ENCODE measurements at places on chromosomes 1 and 21.

- no peak for DNase-seq
These were observed 23.2 kb upstream of the SLC2A1 start for GRCh38 chr1:42981871-42982270.

- no peak for DNase-seq
These were observed 164.9 kb upstream of the RAB4A start for GRCh38 chr1:229105822-229106525.

DNA sequence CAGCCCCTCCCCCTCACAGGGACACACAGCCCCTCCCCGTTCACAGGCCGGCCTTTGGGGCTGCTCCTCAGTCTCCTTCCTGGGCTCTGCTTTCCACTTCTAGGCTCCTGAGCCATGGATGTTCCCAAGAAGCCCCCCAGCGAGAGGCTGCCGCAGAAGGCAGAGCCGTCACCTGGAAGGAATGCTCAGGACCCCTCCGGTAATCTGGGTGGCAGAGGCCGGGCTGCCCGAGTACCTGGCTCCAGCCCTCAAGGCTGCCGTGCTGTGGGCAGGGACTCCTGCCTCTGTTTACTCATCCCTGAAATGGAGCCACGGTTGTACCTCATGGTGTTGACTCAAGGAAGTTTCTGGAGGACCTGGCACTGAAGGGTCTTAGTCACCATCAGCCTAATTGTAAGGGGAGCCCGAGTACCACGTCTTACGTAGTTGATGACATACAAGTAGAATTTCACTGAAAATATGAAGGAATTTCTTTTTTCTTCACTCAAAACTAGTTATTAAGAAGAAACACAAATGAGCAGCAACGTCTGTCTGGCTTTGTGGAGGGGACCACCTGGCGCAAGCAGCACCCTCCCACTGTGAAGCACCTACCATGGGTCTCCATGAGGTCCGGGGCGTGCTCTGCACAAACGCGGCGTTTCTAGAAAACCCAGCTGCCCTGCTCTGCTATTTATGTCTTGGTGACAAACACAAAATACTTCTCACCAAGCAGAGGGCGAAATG, 33.7 kb downstream of the PRDM15 start:
- DNase-seq: no peak

- DNase-seq: no peak
These were observed 11.0 kb upstream of the LMNA start for GRCh38 chr1:156103521-156103947.

DNA sequence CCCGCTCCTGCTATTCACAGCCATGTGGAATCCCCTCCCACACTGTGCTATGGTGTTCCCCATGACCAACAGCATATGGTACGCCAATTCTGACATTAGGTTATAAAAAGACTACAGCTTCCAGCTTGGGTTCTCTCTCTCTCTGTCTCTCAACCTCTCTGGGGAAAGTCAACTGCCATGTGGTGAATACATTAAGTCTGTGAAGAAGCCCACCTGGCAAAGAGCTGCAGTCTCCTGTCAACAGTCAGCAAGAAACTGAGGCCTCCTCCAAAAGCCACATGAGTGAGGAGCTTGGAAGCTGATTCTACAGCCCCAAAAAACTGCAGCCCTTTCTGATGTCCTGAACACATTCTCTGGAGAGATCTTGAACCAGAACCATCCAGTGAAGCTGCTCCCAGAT, 25.0 kb upstream of the LRRC38 start:
- no peak for DNase-seq

GRCh38 chr1:5067246-5067645, 412.8 kb downstream of the AJAP1 start:
- no peak for DNase-seq

DNA sequence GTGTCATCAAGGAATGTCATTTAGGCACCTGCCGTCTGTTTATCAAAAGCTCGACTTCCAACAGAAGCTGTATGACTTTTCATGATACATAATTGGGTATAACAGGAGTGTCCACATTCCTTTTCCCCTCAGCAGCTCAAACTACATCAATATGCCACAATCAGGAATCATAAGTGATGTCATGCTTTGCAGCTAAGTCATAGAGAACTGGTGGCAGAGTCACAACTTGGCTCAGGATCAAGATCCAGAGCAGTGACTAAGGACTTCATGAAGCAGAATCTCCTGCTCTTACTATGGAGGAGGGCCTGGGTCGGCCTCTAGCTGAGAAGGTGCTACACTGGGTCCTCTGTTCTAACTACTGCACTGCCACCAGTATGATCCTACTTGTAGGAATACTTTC, 36.5 kb upstream of the AGBL4 start:
- no peak for DNase-seq

DNA sequence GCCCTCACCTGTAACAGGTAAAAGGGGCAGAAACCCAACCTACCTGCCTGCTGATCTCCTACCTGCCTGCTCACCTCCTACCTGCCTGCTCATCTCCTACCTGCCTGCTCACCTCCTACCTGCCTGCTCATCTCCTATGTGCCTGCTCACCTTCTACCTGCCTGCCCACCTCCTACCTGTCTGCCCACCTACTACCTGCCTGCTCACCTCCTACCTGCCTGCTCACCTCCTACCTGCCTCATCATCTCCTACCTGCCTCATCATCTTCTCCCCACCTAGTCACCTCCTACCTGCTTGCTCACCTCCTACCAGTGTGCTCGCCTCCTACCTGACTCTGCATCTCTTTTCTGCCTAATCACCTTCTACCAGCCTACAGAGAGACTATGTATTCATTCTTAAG, 452.9 kb downstream of the MATN1 start:
- no peak for DNase-seq

- no peak for DNase-seq
These were observed 36.4 kb downstream of the VANGL1 start for GRCh38 chr1:115678141-115678540.

GRCh38 chr1:218925777-218926176, 247.9 kb upstream of the LYPLAL1 start:
- no peak for DNase-seq

DNA sequence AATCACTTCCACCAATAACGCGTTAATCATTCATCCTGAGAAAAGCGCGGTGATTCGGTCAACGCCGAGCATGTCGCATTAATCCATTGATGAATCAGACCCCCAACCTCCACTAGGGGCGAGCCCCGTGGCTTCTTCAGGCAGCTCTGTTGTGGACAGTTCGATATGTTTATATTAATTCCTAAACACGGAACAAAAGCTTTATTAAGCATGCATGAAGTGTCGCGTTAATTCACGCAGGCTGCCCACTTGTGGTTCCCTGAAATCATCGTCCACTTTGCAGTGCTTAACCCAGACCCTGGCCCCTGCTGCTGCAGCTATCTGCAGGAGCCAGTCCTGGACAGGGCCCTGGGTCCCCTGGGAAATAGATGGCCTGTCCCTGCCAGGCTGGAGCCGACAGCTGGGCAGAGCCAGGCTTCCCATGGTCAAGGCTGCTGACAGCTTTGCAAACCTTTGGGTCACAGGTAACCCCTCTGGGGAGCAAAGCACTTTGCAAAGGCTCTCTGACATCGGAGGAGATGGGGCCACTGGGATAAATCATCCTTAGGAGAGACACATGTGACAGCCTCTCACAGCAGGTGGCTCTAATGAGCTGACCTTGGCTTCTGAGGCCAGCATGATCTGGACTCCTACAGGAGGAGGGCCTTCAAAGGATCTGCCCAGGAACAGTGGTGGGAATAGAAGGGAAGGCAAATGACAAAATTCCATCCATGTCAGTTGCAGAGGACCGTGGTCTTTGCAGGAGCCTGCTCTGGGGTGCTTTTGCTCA, 137.0 kb upstream of the AJAP1 start:
- no peak for DNase-seq

- DNase-seq: no peak
These were observed 126.1 kb upstream of the CACHD1 start for GRCh38 chr1:64343823-64344190.

- DNase-seq: no peak
These were observed 5.0 kb downstream of the FAF1 start for GRCh38 chr1:50955116-50955515.

GRCh38 chr1:159187647-159188374, 16.4 kb downstream of the CADM3 start:
- no peak for DNase-seq

DNA sequence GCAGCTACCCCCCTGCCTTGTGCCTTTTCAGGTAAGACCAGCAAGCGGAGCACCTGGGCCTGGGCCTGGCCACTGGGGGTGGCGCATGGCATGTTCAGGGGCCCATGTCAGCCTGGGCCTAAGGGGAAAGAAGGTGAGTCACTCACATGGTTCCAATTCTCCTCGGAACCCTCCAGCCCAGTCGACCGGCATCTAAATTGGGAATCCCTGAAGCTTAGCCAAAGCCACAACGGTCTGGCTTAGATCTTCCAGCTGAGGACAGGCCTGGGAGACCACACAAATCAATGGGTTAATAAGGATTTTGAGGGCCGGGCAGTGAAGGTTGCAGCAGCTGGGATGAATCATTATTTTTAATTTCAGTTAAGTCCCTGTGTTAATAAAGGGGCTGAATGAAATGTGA, 145.1 kb upstream of the SMYD2 start:
- DNase-seq: no peak

DNA sequence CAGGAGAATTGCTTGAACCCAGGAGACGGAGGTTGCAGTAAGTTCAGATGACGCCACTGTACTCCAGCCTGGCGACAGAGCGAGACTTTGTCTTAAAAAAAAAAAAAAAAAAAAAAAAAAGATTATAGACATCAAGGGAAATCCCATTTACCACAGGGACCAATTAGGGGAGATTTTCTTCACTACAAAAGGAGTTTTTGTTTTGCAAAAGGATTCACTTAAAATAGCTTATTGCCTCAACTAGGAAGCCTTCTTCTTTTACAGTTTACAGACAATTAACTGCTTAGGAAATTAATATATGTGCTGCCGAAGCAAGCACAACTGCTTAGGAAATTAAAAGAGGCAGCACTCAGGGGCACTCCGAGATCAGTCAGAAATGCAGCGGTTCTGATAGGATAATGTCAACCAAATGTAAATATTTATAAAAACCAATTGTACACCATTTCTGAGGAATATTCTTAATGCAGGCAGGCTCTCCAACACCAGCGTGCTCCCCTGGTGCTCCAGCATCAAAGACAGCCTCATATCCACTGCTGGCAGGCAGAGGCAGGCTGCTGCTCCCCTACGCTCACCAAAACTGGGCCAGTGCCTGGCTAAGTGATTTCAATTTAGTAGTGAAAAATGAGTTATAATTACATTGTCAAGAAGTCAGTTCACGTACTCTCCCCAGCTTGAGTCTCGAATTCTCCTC, 107.9 kb upstream of the RAB4A start:
- no peak for DNase-seq

DNA sequence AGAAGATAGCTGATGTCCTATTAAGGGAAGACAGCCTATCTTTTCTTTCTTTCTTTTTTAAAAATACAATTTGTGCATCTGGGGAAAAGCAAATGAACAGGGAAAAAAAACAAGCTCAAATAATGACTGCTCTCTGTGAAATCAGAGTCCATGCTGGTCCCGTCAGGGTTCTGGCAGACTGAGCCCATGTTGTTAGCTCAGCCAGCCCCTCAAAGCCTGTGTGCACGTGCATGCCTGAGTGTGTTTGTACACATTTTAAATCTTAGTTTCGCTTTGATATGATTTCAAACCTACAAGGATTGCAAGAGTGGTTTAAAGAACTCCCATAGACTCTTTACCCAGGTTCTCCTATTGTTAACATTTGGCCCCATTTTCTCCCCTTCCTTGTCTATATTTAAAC, 231.8 kb upstream of the GREM2 start:
- no peak for DNase-seq

- peak; percentile 75 for DNase-seq
These were observed 18.3 kb upstream of the IL6R start for GRCh38 chr1:154386643-154387352.

DNA sequence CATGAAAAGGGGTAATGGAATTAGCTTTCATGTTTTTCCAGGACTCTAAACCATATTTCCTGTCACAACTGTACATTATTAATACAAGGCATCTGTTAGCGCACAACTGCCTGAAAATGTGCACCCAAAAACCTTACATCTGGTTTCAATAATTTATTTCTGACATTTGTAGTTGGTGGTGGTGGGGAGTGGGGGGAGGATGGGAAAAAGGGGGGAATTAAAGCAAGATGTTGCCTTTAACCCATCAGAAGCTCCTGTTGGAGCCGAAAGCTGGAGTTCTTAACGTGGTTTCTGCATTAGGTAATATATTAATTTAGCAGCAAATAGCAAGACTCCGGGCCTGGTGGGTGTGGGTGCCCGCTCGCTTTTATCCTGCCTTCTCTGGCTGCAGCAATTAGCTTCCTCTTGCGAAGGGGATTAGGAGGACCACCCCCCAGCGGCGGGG, 36.9 kb upstream of the HHAT start:
- DNase-seq: no peak

- DNase-seq: no peak
These were observed 33.1 kb upstream of the ERRFI1 start for GRCh38 chr1:8059161-8059622.

DNA sequence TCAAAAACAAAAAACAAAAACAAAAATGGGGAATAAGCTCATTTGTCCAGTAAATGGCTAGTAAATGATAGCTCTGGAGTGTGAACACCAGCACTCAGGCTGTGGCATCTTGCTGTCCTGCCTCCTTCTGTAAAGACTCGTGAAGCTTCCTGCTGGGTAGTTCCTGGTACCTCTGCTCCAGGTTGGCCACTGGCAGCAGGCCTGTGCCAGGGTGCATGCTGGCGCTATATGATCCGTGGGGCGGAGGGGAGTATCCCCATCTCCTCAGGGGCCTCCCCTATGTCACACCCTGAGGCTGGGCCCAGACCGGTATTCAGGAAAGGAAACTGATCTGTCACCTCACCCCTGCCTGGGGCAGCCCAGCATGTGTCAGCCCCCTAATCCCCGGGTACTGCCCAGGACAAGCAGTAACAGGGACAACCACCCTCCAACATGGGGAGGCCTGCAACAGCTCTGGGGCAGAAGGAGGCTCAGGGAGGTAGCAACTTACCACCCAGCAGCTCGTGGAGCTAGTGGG, 14.1 kb downstream of the ALPL start:
- DNase-seq: no peak

GRCh38 chr21:43736224-43736883, 17.4 kb downstream of the PDXK start:
- no peak for DNase-seq

Data from CD4-positive, alpha-beta T cell treated with Interleukin-4 for 1 hour (primary cell).